Mesenteric fat pad (tissue), 1 donor: ENCODE measurements at places on chromosomes 1 and 21. TPM values are rescaled to one million over a fixed set of nuclear protein-coding genes. Genes with fewer than 3 reads are reported as not detected.

DNA sequence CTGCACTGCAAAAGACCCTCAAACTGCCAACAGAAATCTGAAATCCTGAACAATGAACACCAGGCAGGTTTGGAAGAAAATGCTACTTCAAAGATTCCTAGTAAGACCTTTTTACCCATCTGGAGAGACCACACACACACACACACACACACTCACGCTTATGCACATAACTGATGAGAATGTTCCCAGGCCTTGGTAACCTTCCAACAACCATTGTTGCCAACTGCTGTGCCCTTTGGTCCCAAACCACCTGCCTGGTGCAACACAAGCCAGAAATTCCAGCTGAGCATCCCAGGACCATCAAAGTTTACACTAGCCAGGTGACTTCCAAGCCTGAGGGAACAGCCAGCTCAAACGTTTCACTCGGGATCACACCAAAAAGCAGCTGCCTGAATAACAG lies 56.9 kb downstream of the SEC16B start:
- DNase-seq, result no peak

GRCh38 chr1:54144366-54144765 lies 8.4 kb downstream of the CDCP2 start:
- DNase-seq, result no peak

- no peak for DNase-seq
Observed at GRCh38 chr1:174200746-174201145, 41.4 kb downstream of the RABGAP1L start.

DNA sequence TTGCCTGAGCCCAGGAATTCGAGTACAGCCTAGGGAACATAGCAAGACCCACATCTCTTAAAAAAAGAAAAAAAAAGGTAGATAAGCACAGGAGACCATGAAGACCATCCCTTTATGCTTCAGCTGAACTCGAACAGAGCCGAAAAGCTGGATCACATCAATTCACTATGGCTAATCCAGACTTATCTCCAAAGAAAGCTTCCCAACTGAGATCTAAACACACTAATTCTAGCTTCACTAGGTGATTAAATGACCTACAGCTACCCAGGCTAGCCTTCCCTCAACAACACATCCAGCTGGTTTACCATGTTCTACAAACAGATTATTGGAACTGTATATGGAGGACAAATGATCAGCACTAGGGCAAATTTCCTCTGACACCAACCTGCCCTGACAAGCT lies 44.0 kb upstream of the NR5A2 start:
- DNase-seq, result no peak

DNA sequence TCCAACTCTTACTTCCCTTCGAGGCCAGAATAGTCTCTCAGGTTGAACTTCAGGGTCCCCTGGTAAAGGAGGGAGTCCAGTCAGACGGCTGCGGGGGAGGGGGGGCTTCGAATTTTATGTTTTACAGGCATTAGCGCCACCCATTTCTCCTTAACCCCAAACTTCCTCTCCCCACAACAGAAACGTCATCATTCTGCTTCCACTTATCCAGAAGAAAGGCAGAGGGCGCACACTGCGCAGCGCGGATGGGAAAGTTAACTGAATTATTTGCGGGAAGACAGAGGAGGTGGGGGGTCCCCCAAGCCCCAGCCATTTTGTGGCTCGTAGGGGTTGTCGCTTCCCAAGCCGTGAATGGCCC lies 529 bp upstream of the PRMT2 start:
- no peak for DNase-seq

- DNase-seq, result no peak
Observed at GRCh38 chr1:111956155-111956771, 33.2 kb downstream of the KCND3 start.

- DNase-seq, result no peak
Observed at GRCh38 chr1:43957407-43958040, 10.8 kb downstream of the IPO13 start.

GRCh38 chr1:164991763-164992314 lies 364.7 kb downstream of the LMX1A start:
- no peak for DNase-seq

DNA sequence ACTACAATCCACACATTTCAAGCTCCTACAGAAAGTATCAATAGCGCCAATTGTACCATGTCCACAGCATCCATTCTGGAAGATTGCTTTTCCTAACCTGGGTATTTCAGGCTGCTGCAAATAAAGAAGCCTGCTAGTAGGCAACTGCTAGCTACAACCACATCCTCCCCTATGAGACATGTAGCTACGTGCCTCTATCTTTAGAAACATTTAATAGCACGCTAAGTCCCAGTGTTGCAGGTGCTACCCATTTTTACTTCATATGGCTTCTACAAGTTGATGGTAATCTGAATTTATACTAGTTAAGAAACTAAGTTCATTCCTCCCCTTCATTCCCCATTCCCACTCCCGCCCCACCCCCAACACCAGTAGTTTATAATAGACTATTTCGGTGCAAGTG lies 7.4 kb upstream of the AMPD1 start:
- no peak for DNase-seq

The KIF17 gene
- total RNA-seq, result 4.6 TPM

The DHRS3 gene
- 495 TPM for total RNA-seq
